Activated naive CD4-positive, alpha-beta T cell treated with anti-CD3 and anti-CD28 coated beads, Interleukin-2, amount 10 ng/mL, durations not matched to agents 7 days and 5 days (primary cell): ENCODE measurements at places on chromosomes 3 and 15.

- no peak for DNase-seq
Observed at GRCh38 chr3:118607915-118608820, 426.5 kb downstream of the IGSF11 start.

GRCh38 chr3:129606636-129607390 is at the start of gene PLXND1:
PLXND1 (minus strand) TSS chr3:129606676; CDS start chr3:129606639, 37 bp downstream.
- DNase-seq: peak; percentile 53

- no peak for DNase-seq
Observed at GRCh38 chr15:49857496-49858475, 236.9 kb downstream of the DTWD1 start.

DNA sequence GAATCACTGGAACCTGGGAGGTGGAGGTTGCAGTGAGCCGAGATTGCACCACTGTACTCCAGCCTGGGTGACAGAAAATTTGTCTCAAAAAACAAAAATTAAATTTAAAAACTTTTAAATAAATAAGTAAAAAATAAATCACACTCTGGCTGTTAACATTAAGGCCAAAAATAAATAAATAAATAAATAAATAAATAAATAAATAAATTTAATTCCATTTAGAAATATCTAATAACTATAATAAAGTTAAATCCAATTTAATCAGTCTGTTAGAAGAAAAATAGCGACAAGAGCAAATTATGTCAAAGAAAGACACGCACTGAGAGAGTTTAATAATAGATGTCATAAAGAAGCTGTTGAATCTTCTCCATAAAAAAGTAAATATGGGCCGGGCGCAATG is 13.4 kb downstream of the MAP4 start:
- no peak for DNase-seq

- DNase-seq: no peak
Observed at GRCh38 chr3:187243933-187244524, 46.7 kb downstream of the RTP1 start.

- no peak for DNase-seq
Observed at GRCh38 chr3:31565288-31565687, 32.6 kb downstream of the STT3B start.

- no peak for DNase-seq
Observed at GRCh38 chr3:170848292-170848917, 21.6 kb downstream of the RPL22L1 start.

GRCh38 chr15:71807125-71807629 is 3.2 kb upstream of the NR2E3 start:
- no peak for DNase-seq

GRCh38 chr15:92687195-92687602 is 31.6 kb upstream of the FAM174B start:
- DNase-seq: no peak

GRCh38 chr15:40933517-40933902 is 4.4 kb downstream of the DLL4 start:
- no peak for DNase-seq

GRCh38 chr3:128500556-128500955 is 7.6 kb upstream of the GATA2 start:
- no peak for DNase-seq

DNA sequence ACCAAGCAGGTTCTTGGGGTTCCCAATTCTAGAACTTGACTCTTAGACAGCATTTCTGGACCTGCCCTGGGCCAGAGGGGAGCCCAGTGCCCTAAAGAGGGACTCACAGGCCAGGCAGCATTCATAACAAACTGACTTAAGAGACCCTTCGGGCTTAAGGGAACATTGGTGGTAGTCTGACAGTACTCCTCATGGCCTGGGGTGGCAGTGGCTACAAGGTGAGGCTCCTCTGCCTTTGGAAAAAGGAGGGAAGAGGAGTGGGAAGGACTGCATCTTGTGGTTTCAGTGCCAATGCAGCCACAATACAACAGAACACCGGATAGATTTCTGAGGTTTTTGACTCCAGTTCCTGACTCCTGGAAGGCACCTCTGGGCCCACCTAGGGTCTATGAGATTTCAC is 172.2 kb upstream of the STRIT1 start:
- no peak for DNase-seq

GRCh38 chr3:155495387-155495786 is 201.9 kb upstream of the STRIT1 start:
- DNase-seq: no peak

DNA sequence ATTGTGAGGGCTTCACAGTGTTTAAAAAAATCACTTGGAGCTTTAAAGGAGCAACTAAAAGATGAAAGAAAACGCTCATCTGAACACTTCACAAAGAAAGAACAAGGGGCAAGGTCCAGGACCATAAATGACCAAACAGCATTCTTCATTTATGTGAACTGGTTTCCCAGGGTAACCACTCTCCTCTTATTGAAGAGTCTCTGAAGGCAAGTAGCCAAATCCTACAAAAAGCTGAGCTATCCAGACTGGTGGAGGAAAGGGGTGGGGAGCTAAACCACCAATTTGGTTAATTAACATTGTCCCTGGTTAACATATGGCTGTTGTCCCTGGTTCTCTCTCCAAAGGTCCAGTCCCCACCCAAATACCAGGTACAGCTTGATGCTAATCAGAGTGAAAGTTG is 58.1 kb downstream of the OSBPL10 start:
- DNase-seq: no peak

- DNase-seq: no peak
Observed at GRCh38 chr15:51126842-51127241, 32.1 kb upstream of the TNFAIP8L3 start.

- DNase-seq: no peak
Observed at GRCh38 chr15:98800437-98801233, 152.3 kb downstream of the IGF1R start.

DNA sequence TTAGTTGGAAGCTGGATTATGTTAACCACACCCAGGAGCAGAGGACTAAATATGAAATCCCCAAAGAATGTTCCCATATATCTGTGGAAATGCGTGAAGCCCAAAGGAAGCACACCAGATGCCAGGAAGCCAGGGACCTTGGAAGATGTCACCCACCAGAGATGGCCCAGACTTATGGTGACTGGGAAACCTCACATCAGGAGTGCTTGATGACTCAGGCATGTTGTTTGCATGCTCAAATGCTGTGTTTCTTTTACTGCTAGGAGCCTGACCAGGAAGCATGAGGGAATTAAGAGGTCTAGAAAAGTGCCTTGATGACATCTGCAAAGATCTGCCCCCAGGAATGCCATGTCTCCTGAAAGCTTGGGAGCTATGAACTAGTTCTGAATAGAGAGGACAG is 109.0 kb upstream of the SLC2A2 start:
- DNase-seq: no peak

DNA sequence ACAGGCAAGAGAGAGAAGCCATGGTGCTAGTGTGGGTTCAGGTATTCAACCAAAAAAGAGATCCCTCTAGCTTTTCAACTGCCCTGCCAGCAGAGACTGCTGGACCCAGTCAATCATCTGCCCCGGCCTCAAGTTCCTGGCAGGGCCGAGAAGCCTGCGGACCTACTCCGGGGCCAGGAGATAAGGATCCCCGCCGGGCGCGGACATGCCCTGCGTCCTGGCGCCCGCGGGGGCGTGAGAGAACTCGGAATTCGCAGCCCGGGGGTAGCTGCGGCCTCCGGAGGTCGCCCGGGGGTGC is 821 bp upstream of the MAGI1 start:
- no peak for DNase-seq

- DNase-seq: no peak
Observed at GRCh38 chr3:116045314-116045713, 400.0 kb downstream of the LSAMP start.

GRCh38 chr3:163011596-163011995 is 1515.0 kb downstream of the OTOL1 start:
- no peak for DNase-seq

DNA sequence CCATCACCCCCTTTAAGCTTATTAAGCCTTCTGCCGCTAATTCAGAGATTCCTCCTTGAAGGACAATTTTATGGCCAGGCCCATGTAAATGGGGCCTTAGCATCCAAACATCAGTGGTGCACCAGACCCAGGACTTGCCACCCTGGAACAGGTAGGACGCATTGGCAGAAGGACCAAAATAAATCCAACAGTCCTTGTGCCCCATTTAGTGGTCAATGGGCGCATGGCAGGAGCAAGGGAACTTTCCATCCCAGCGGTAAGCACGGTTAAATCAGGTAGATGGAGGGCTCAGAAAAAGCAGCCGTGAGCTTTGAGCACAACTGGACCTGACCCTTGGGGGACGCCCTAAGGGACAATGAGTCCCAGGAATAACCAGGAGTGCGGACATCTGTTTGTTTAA is 540.8 kb upstream of the ROBO1 start:
- no peak for DNase-seq
